Cardiac muscle cell (in vitro differentiated cells and primary cell): ENCODE measurements at places on chromosomes 6 and 20. TPM values are rescaled to one million over a fixed set of nuclear protein-coding genes. Genes with fewer than 3 reads are reported as not detected.

PRR18 gene
- 0.33 TPM in 1 of 2 replicates, not detected in the other for polyA plus RNA-seq

HLA-DQA1 gene
- polyA plus RNA-seq: 0.27 TPM in 1 of 2 replicates, not detected in the other

SDC4 gene
- 35.4 and 74.4 TPM in 2 replicates for polyA plus RNA-seq

RAD21L1 gene
- polyA plus RNA-seq: 0.16 and 1.2 TPM in 2 replicates

PNLDC1 gene
- polyA plus RNA-seq: 0.09 and 0.31 TPM in 2 replicates

KCNK5 gene
- 0.21 TPM in 1 of 2 replicates, not detected in the other for polyA plus RNA-seq
